ENCODE measurements at places on chromosomes 16 and 17.

GRCh38 chr17:38743556-38744171 lies 4.5 kb downstream of the PCGF2 start:
- no peak for DNase-seq

DNA sequence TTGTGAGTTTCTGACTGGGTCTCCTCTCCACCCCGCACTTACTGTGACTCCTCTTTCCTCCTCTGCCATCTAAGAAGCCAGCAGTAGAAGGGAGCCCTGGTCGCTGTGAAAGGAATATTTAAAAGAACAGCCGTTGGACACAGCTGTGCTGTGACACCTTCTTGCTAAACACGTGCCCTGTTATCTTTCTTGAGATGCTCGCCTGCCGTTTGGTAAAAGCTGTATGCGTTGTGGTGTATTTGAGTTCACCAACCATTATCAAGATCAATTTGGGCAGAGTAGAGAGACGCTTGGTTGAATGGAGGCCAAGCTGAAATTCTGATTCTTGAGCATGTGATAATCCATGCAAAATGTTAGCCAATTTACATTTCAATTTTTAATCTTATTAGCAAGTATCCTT lies 3.8 kb downstream of the GID4 start:
- DNase-seq: no peak

DNA sequence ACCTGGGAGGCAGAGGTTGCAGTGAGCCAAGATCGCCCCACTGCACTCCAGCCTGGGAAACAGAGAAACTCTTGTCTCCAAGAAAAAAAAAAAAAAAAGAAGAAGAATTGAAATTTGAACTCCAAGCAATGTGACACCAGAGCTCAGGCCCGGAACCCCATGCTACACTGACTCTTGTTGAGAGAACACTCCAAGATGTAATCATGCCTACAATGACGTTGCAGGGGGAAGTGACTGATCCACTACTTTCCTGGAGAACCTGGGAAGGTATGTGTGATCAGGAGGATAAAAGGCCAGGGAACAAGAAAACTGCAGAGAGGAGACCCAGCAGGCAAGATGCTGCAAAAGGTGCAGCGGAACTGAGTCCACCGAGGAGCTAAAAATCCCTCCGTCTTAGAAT lies 57.9 kb downstream of the ADCY9 start:
- DNase-seq: no peak

- no peak for DNase-seq
Measured at GRCh38 chr17:55391244-55391757, 30.3 kb downstream of the MMD start.

GRCh38 chr17:48565925-48566710 lies 12.0 kb downstream of the HOXB4 start:
- no peak for DNase-seq

DNA sequence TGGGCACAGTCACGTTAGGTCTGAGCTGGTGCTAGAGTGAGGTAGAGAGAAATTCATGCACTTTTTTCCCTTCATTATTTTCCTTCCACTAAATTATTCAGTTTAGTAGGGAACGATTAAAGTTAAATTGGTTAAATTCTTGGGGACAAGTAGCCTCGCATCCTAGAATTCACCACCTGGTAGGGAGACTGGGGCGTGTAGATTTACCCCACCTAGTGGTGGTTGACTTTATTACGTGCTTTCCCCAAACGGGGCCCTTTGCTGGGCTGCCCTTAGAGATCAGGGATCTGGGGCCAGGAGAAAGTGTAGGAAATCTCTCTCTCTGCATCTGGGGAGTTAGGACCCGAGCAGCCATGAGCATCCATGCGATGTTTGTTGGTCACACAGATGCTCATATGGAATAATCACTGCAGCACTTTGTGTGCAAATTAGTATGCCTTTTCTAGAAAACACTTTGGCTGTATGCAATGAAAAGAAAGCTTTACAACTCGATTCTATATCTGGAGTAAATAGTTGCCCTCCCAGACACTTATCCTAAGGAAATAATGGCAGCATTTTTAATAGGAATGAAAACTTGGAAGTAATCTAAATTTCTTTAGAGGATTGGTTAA lies 107.0 kb downstream of the PLCG2 start:
- no peak for DNase-seq

DNA sequence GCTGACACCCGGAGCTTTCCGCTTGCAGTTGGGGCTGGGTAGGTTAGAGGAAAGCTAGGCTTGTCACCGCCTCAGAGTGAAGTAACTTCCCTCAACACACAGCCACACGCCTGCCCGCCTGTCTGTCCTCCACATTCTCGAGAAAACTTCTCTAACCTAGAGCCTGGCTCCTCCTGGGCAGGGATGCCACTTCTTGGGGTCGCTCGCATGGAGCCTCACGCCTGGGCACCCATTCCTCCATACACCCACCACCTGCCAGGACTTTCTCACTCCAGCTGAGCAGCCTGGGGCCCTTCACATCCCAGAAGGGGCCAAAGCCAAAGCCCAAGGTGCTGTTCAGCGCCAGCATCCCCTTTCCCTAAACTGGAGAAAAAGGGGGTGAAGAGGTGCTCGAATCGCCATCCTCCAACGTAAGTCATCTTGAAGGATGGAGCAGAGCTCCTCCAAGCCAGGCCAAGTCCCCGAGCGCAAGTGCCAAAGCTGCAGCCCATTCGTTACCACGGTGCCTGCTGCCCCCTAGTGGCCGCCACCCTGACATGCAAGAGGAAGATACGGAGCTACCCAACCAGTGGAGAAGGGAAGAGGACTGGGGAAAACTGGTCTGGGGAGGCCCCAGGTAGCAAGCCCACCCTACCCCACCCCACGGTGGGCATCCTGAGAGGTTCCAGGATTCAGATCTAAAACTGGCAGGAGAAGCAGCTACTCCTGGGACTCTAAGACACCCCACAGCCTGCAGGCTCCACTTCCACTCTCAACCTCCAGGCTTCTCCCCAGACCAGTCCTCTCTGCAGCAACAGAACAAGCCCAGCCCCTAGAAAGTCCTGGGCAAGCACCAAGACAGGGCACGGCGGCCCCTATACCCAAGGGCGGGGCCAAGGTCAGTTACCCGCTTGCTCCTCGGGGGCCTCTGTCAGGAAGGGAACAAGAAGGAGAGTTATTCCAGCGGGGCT lies 63.1 kb downstream of the MYO18A start:
- peak; percentile 47 for DNase-seq

GRCh38 chr17:50707289-50708049 lies at the start of gene ANKRD40:
Gene ANKRD40 (minus strand): TSS chr17:50707914. CDS start chr17:50707654, 260 bp downstream.
- DNase-seq: peak; percentile 85

GRCh38 chr17:82976982-82977488 lies 102.4 kb upstream of the METRNL start:
- DNase-seq: no peak

- DNase-seq: no peak
Measured at GRCh38 chr17:76848670-76849069, 19.5 kb upstream of the MGAT5B start.

- no peak for DNase-seq
Measured at GRCh38 chr17:21357696-21358656, 18.2 kb upstream of the KCNJ12 start.

DNA sequence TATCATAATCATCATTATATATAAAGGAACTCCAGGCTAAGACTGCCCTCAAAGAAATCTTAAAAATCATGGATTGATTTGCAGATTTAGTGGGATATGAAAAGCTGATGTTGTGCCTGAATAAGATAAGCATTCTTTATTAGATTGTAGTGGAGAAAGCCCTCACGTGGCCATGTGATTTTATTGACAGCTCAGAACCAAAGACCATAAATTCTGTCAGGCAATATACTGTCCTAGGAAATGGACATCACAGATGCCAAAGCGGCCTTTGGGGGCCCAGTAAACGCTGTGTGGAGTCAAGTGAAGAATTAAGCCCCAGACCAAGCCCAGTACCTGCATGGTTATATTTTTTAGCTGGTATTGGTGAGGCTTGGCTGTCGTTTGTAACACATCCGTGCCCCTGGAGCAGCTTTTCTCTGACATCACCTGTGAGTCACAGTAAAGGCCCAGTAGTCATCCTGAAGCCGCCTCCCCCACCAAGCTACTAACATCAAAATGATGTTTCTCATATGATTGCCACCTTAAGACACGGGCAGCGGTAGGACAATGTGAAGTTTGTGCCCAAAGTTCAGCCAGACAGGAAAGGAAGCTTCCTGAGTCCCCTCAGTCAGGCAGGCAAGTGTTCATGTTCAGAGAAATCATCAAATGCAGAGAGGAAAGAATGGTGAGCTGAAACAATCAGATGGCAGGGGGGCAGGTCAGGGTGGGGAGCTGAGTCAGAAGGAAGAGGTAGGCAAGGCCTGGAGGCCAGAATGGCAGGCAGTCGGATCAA lies 209.4 kb downstream of the IRX3 start:
- DNase-seq: peak; percentile 73

DNA sequence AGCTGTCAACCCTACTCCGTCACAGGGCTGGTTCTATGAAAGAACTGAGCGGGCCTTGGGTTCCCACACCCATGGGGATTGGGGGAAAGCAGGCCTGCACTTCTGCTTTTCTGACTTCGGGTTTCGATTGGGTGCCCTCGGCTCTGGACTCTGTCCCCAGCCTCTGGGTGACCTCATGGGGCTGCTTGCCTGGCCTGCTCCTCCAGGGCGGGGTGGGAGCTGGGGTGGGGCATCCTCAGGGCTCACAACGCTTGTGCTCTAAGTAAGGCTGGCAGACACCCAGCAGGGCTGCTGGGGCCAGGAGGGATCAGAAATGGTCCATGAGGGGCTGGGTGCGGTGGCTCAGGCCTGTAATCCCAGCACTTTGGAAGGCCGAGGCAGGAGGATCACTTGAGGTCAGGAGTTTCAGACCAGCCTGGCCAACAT lies 19.2 kb downstream of the ARHGAP27 start:
- no peak for DNase-seq

DNA sequence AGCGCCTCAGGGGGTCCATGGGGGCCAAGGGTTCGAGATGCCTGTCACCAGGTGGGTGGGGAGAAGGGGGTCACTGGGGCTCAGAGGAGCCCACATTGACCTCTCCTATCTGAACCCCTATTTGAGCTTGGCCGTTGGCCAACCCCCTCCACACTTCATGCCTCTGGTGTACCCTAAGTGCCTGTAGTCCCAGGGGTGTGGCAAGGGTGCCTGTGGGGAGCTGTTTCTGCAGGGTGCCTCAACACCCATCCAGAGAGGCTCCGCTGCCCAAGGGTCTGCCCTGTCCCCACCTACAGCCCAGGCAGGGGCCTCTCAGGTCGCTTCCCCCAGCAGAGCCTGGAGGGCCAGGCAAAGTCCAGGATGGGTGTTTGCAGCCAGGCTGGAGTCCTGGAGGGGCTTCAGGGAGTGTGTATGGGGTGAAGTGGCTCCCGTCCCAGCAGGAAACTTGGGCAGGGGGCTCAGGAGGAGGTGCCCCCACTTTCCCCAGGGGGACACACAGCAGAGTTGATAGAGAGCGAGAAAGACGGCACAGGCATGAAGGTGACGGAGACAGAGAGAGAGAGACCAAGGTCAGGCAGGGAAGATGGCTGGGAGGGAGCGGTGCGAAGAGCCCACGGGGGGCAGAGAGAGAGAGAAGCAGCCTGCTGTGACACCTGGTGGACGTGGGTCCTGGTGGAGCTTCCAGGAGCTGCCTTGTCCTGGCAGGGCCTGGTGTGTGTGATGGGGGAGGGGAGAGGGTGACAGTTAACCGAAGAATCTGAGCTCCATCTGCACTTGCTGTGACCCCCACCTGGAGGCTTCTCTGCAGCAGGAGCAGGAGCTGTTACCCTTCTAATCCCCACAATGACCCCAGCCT lies at the start of gene SEPTIN12:
Gene SEPTIN12 (minus strand): TSS at position 719 of the 856 bp plus-strand sequence. CDS start 700 bp downstream, at position 19.
- no peak for DNase-seq

GRCh38 chr17:17440938-17441675 lies 35.7 kb upstream of the MED9 start:
- DNase-seq: no peak

DNA sequence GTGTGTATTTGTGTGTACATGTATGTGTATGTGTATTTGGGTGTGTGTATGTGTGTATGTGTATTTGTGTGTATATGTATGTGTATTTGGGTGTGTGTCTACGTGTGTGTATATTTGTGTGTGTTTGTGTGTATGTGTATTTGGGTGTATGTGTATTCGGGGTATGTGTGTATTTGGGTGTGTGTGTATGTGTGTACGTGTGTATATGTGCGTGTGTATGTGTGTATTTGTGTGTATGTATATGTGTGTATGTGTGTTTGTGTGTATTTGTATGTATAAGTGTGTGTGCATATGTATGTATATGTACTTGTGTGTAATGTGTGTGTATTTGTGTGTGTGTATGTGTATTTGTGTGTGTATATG lies 62.0 kb downstream of the HAPSTR1 start:
- no peak for DNase-seq

DNA sequence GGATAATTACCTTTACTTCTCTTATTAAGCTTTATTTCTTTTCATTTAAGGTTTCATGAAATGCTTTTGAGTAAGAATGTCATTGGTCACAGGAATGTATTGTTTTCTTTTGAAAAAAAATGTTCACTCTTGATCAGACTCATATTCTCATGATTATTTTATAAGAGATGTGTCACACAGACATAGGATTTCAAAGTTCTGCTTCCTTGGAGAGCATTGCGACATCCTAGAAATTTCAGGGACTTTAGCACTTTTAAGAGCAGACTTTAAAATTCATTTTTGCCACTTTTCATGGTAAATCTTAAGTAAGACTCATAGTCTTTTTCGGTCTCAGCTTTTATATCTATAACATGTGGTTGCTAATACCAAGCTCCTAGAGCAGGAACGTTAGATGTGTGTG lies 314.7 kb downstream of the CDH8 start:
- no peak for DNase-seq

DNA sequence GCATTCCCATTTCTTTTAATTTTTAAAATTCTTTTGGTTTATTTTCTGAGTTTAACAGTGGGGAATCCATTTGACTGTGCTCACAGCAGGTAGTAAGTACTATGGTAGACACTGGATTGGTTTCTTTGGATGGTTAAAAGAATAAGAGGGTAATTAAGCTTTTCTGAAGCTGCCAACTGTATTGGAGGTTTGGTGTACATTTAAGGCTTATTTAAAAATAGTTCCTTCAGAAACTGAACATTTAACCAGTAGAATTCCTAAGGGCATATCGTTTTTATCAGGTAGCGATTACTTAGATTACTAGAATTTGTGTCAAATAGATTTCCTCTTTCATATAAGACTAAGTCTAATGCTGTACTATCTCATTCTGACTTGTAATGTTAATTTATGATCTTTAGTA lies 162.4 kb downstream of the PPM1E start:
- DNase-seq: no peak

- DNase-seq: no peak
Measured at GRCh38 chr16:1151424-1152122, 1.3 kb upstream of the CACNA1H start.

DNA sequence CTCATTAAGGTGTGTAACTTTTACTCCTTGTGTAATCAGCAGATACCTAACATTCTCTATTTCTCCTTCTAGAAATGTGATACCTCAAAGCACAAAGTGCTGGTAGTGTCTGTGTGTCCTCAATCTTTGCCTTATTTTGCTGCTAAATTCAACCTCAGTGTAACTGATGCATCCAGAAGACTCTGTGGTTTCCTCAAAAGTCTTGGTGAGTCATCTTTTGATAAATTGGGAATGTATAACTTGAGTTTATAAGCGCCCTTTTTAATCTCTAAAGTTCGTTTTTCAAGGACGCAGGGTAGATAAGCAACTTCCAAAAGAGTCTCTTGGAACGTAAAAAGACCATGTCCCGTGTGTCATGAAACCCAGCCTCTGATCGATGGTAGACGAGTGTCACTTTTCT lies 10.2 kb downstream of the NARF start:
- DNase-seq: no peak

GRCh38 chr16:17305694-17306093 lies 165.1 kb downstream of the XYLT1 start:
- DNase-seq: no peak
